ENCODE measurements at places on chromosomes 3 and 15. TPM values are rescaled to one million over a fixed set of nuclear protein-coding genes. Genes with fewer than 3 reads are reported as not detected.

DNA sequence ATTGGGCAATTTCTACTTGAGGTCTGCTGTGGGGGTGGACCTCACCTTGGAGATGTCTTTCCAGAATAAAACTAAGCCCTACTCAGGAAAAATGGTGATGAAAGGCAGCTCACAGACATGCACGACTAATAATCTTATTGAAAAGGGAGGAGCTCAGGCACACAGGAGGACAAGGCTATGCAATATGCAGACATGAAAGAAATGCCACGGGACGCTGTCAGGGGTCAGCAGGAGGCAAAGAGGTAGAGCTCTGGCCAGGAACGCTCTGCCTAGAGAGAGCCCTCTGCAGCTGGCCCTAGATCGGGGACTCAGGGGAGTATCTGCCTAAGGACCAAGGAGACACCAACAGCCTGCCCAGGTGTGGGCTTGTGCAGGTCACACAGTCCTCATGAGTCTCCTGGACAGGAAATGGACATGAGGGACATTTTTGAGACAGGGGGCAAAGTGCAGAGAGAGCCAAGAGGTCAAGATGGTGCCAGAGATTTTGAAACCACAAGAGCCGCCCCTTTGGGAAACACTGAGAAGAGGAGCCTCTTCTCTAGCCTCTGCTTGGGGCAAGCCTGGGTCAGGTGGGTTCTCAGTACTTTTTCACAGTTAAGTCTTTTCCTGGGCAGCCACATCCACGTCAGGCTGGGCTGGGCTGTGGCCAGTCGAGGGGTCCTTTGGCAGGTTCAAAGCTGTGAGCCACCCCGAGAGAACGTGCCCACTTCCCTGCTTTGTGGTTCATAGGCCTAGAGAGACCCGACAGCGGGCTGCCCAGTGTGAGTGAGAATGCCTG, 23.2 kb downstream of the EAF1 start:
- no peak for DNase-seq

DNA sequence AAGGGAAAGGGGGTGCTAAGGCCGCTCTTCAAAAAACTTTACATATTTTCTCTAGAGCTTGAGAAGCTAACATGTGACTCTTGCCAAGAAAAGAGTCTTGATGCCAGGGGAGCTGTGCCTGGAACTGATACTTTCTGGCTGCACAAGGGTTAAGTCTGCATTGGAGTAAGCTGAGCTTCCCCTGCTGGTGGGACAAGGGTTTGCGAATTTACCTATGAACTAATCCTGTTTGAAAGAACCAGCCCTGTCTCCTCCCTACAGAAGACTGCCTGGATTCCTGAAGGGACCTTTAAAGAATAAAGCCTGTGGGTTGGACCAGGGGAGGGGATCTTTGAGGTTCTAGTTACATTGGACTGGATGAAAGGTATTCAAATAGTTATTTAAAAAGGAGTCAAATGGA, 58.3 kb upstream of the EPHA3 start:
- DNase-seq: peak; percentile 4

DNA sequence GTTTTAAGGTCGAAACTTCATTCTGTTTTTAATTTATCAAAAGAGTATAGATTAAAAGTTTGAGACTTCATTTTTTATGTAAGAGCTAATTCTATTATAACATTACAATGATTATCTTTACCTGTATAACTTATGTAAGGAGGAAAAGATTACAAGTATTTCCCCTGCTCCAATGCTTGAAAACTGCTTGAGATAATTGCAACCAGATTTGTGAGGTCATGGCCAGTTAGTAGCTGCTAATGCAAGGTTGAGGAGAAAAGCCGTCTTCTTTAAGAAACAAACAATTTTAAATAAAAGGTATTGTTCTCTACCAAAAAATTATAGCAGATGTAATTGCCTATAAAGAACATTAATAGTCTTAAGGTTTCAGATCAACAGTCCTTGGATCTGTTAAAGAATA, 208.3 kb upstream of the UBE2E2 start:
- DNase-seq: no peak

DNA sequence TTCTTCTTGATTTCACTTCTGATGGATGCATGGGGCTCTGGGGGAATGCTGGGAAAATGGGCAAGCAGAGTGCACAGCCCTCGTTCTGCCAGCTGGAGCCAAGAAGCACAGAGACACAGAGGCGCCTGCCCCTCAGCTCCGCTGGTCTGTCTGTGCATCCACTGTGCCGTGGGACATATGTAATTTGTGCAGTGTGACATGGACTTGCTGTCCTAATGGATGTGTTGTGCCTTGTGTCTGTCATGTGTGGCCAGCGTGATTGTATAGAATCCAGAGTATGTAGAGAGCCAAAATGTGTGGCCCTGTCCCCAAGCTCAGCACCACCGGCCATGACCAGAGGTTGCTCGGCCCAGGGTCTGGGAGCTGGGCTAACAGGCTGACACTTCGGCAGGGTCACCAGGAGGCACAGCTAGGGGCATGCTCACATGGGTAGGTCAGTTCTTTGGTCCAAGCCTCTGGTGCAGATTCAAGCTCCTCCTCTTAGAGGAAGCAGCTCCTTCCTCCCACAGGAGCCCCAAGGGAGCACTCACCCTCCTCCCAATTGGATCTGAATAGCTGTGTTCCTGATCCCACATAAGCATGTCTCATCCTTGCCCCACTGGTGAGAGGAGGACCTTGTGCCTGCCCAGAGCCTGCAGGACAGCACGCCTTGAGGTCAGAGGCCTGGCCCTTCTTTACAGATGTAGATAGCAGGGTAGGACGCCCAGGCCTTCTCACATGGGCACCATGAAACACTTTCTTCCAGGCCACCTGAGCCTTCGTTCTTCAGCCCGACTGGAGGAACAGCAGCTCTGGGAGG, 100.8 kb upstream of the ABHD17C start:
- DNase-seq: no peak

GRCh38 chr3:150335631-150336030, 72.5 kb upstream of the TSC22D2 start:
- no peak for DNase-seq

DNA sequence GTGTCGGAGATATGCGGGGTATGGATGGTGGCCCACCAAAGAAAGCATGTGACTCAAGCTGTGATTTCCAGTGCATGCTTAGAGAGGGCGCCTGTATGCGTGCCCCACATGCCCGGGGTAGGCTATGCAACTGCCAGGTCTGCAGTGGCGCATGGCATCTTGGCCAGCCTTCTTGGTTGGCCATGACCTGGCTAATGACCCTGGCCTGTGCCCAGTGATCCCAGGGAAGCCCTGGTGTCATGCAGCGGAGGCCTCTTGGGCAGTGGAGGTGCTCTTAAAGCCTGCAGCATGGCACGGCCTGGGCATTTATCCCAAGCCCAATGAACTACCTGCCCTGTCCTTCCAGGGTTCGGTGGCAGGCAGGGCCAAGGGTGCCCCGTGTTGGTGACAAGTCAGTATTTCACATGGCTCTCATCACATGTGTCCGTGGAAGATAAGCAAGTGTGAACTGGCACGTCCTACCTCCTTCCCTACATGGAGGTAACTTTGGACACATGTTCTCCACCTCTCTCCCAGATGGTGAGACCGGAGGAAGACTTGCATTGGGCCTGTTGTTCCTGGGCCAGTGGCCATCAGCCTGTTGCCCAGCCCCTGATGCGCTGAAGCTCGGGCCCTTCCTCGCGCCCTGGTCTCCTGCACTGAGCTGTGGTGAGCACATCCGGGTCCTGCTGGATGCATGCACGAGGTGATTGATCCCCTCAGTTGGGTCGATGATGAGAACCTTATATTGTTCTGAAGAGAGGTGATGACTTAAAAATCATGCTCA, 192.0 kb downstream of the UBE3A start:
- DNase-seq: no peak

NDN gene
- total RNA-seq: not detected

DNA sequence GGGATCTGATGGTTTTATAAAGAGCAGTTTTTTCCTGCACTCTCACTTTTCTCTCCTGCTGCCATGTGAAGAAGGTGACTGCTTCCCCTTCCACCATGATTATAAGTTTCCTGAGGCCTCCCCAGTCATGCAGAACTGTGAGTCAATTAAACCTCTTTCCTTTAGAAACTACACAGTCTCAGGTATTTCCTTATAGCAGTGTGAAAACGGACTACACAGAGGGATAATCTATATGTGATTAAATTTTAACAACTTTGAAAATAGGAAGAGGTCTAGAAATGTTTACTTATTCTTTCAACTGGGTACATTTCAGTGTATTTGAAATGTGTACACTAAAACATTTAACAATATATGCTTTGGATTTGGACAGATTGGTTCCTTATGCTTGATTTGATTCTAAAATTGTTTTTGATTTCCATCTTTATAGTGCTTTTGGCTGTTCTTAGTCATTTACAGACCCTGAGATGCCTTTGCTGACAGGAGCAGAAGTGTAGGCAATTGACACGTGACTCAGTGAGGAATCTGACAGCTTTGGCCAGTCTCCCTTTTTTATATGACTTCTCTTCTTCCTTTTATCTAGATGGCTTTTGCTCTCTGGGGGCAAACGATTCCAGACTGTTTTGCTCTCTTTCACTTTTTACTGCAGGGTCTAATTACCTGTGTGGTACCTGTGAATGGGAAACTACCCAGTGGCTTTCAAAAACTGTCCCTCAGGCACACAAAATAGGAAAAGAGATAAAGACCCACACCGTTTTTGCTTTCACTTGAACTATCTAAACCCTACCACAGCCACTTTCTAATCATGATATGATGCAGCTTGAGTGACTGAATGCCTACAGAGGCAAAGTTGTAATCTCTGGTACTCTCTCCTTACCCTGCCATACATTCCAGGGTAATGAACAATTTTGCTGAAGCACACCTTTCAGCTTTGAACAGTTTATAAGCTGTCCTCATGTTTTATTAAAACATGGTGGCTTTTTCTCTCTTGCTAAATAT, 422.6 kb downstream of the ROBO1 start:
- DNase-seq: no peak

GRCh38 chr3:89577637-89578530, 470.5 kb downstream of the EPHA3 start:
- no peak for DNase-seq

- DNase-seq: no peak
These were observed 25.6 kb downstream of the CPNE4 start for GRCh38 chr3:132009241-132009640.

DNA sequence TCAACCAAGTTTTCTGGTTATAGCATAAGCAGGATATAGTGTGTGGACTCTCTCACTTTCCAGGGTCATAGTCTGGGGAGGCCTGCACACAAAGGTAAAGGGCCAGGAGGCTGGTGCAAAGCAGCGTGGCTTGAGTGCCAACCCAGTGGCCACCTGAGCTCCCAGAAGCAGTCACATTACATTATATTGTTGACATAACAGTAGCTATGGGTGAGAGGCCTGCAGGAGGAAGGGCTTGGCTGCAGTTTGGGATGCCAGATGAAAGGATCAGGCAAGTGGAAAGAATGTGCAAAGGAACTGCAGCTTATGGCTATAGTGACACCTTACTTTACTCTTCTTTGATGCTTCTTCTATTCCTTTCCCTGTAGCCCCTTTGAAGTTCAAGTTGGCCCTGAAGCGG, 96.5 kb downstream of the FLNB start:
- DNase-seq: no peak

PAK6 gene
- total RNA-seq: not detected

SMCO1 gene
- not detected for total RNA-seq

KLHL6 gene
- 169 TPM for total RNA-seq

- DNase-seq: no peak
These were observed 58.1 kb downstream of the OSBPL10 start for GRCh38 chr3:31922962-31923361.

ISLR2 gene
- not detected for total RNA-seq

THBS1 gene
- total RNA-seq: 0.51 TPM

KNG1 gene
- not detected for total RNA-seq

GRCh38 chr15:45146405-45146804, 16.6 kb downstream of the DUOX1 start:
- no peak for DNase-seq

CAMK2N2 gene
- not detected for total RNA-seq

DNA sequence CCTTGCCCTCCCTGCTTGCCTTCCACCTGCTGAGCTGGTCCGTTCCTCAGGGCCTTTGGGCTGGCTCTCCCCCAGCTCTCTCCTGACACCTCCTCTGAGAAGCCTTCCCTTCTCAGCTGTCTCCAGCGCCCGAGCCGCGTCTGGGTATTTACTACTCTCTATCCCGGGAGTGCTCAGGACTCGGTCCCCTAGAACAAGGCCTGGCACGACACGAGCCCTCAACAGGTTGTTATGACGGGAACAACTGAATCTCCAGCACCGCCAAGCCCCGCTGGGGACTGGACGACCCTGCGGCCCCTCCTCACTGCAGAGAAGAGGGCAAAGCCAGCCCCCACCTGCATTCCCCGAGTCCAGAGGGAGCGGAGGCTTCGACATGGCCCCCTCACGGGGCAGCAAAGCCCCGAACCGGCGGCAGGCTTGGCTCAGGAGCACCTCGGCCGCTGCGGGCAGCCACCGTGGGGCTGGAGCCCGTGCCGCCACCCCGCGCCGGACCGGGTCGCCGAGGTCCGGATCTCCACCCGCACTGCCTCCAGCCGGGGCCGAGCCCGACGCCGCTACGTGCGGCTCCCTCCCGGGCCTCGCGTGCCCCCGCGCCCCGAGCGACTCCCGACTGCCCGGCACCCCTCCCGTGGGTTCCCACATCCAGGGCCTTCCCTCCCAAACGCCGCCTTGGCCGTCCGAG, 792 bp downstream of the TPRA1 start:
- peak; percentile 29 for DNase-seq

- DNase-seq: no peak
These were observed 286.4 kb downstream of the EPHB1 start for GRCh38 chr3:135081451-135081850.

DNA sequence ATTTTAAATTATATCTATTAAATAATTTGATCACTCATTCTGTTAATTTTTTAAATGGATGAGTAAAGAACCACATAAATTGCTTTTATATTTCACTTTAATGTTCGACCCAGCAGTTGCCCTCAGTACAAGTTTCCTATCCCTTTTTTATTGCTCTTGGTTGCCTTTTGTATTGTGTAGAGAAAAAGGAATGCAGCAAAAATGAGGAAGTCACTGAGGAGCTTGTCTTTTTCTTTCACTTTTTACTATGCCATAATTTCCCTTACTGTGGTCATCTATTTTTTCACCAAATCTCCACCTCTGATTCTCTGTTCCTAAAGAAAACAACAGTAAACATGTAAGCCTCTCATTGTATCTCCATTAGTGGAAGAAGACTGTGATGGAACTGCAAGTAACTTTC, 122.7 kb downstream of the B3GALNT1 start:
- DNase-seq: peak; percentile 24

DNA sequence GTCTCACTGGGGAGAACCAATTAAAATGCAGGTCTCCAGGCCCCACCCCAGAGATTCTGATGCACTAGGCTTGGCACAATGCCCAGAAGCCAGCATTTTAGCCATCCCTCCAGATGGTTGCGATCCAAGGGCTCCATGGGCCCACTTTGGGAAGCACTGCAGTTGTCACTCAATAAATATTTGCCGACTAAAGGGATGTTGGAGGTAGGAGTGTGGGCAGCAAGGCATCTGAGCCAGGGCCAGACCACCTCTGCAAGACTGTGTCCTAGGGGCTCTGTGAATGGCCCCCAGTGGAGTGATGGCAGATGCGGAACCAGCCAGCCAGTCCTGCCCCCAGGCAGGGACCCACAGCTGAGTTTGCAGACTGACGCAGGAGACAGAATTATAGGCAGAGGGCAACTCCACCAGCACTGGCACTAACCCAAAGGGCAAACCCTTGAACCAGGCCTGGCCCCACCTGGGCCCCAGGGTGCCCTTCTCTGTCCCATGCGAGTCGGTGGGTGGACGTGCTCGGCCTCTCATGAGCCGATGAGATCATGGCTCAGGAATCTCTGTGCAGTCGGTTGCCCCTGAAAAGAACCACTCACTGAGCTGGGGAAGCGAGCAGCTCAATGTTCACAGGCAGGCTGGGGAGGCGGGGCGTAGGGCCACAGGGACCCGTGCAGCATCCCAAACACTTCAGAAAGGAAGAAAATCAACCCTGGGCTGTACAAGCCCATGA, 49.7 kb downstream of the SEMA5B start:
- no peak for DNase-seq

GRCh38 chr3:57923101-57923500, 85.1 kb upstream of the FLNB start:
- DNase-seq: no peak

Measured in OCI-LY7 (cell line).